T-helper 17 cell (primary cell): ENCODE measurements at places on chromosomes 5 and 9.

GRCh38 chr9:25543806-25544205, 134.4 kb downstream of the TUSC1 start:
- H3K4me1 ChIP-seq: no peaks in the 10 kb centered on the region
- DNase-seq: no peak
- H3K36me3 ChIP-seq: no peaks in the 10 kb centered on the region
- no peak overlapping the region for H3K27ac ChIP-seq

- H3K4me1 ChIP-seq: no peaks in the 10 kb centered on the region
- no peak for DNase-seq
- no peaks in the 10 kb centered on the region for H3K27me3 ChIP-seq
- H3K4me3 ChIP-seq: no peak overlapping the region
- H3K36me3 ChIP-seq: no peaks in the 10 kb centered on the region
- H3K27ac ChIP-seq: no peak overlapping the region
Observed at GRCh38 chr5:123578390-123578789, 66.4 kb downstream of the CSNK1G3 start.

GRCh38 chr9:3059781-3060468, 216.0 kb upstream of the PUM3 start:
- peaks cover 2% of the 10 kb centered on the region for H3K36me3 ChIP-seq
- H3K27me3 ChIP-seq: peaks cover 6% of the 10 kb centered on the region
- DNase-seq: no peak
- H3K4me3 ChIP-seq: no peak overlapping the region
- H3K27ac ChIP-seq: no peak overlapping the region

- peaks cover 26% of the 10 kb centered on the region for H3K27me3 ChIP-seq
- no peaks in the 10 kb centered on the region for H3K4me1 ChIP-seq
- H3K27ac ChIP-seq: no peak overlapping the region
- H3K4me3 ChIP-seq: no peak overlapping the region
- no peak for DNase-seq
Observed at GRCh38 chr9:87562530-87563170, 65.0 kb downstream of the DAPK1 start.

DNA sequence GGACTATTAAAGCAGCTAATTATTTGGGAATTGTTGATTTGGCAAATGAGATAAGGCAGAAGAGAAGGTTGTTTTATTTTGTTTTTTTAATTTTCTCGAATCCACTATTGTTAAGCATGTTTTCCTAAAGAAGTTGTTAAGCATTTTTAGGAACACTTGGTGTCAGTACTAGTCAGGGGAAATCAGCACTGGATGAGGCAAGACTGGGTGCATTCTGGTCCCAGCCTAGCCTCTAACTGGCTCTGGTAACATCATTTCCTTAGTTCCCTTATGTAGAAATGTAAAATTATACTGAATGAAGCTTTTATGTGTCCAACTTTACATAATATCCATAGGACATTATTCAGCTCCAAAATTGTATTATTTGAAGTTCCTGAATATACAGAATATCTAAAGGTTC, 196.1 kb downstream of the PCSK5 start:
- no peaks in the 10 kb centered on the region for H3K27me3 ChIP-seq
- no peak overlapping the region for H3K4me3 ChIP-seq
- H3K4me1 ChIP-seq: peaks cover 3% of the 10 kb centered on the region
- DNase-seq: no peak
- no peak overlapping the region for H3K27ac ChIP-seq

- H3K27me3 ChIP-seq: peaks cover 46% of the 10 kb centered on the region
- no peak overlapping the region for H3K27ac ChIP-seq
- no peaks in the 10 kb centered on the region for H3K36me3 ChIP-seq
Observed at GRCh38 chr9:18857769-18858168, 175.2 kb downstream of the SAXO1 start.
